ENCODE measurements at places on chromosomes 4 and X.

DNA sequence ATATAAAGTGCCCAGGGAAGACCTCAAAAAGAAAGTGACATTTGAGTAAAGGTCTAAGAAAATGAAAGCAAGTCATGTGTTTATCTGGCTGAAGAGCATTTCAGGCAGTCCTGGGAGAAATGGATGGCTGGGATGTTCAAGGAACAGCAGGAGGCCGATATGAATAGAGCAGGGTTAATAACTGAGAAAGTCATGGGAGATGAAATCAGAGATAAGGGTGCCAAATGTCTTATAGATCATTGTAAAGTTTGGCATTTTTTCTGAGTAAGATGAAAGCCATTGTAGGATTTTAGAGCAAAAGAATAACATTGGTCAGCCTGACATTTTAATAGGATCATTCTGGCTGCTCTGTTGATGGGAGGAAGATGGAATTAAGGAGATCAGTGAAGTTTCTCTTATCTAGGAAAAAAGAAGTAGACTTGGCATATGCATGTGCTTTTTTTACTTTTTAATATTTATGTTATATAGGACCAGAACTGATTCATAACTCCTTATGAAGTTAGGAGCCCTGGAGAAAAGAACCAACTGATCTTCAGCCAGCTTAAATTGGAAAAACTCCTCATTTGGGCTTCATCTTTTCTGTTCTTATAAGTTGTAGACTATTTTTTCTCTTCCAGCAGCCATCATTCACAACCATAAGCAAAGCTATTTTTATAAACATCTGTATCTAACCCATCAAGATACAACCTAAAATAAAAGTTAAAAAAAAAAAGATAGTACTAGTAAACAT, 18.6 kb downstream of the AIMP1 start:
- DNase-seq = no peak

GRCh38 chr4:15756361-15756861, 21.7 kb upstream of the CD38 start:
- DNase-seq = no peak

DNA sequence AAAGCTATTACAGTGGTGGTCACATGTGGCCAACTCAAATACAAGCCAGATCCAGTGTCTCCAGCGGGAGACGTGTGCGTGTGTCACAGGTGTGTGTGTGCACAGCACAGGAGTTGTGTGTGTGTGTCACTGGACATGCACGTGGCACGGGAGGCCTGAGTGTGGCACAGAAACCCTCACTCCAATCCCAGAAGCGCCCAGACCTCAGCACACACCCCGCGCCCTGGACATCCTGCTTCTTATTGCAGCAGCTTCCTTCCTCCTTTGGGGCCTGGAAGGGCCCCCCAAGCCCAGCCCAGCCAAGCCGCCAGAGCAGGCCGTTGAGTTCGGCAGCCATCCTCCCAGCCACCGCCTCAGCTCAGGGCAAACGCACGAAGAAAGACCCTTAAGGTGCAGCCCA, 37.9 kb downstream of the ACOX3 start:
- no peak for DNase-seq

DNA sequence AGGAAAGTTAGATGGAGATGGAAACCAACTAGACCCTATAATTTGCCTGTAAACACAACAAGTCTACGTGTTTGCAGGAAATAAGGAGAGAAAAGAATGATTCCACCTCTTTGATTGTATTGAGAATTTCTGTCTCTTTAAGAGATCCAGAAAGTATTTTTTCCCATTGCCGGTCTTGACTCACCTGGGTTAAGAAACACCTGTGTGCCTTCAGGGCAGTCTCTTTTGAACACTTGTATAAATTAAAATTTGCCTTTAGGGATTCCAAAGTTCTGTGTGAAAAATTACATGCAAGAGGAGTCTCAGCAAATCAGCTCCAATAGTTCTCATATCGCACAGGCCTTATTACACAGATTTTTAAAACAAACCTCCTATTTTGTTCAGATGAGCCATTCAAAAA, 46.0 kb upstream of the SMAD1 start:
- no peak for DNase-seq

DNA sequence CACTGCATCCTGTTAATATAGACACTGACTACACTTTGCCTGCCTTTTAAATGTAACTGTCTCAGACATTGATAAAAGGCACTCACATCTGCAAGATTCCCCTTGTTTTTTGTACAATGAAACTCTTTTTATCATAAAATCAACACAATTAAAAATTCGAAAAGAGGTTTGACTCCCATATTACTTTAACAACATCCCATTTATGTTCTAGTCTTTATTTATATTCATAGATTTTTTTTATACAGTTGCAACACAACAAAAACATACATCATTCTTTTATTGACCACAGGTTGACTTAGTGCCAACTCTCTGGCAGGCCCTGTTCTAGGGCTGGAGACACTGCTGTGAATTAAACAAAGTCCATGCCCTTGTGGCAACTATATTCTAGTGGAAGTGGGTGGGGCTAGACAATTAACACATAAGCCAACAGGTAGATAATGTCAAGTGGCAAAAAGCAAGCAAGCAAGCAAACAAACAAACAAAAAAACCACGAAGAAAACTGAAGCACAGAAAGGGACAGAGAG, 36.8 kb downstream of the ANK2 start:
- DNase-seq = no peak

DNA sequence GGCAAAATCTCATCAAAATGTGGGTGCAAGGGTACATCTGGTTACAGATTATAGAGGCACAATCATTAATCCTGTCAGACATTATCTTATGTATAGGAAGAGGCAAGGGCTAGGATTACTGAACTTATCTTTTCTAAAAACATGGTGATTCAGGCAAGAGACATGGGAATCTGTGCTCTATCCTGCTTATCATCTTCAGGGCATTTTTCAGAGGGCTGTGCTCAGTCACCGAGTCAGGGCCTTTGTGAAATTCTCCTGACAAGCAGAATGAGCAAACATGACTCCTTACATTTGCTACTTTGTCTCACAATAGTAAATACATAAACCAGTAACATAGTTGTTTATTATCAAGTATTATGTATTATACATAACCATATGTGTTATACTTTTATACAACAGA, 84.2 kb upstream of the KCTD8 start:
- no peak for DNase-seq

Data from NCI-H2171 treated with DMSO at 0.1 percent for 48 hours (cell line).